Lung microvascular endothelial cell (primary cell): ENCODE measurements at places on chromosomes 13 and 19. TPM values are rescaled to one million over a fixed set of nuclear protein-coding genes. Genes with fewer than 3 reads are reported as not detected.

The ZNF146 gene
- total RNA-seq = 50.1 and 65.7 TPM in 2 replicates

The NFILZ gene
- total RNA-seq = not detected in 2 replicates

The KCNC3 gene
- 0.22 and 0.40 TPM in 2 replicates for total RNA-seq

The SELENOV gene
- not detected in 2 replicates for total RNA-seq

The ZNF497 gene
- total RNA-seq = 0.65 and 0.99 TPM in 2 replicates

The MCEMP1 gene
- total RNA-seq = not detected in 2 replicates

The SEMA6B gene
- total RNA-seq = 18.1 and 50.6 TPM in 2 replicates

The RNF113B gene
- not detected in 2 replicates for total RNA-seq

The TEX29 gene
- total RNA-seq = 0.20 TPM in 1 of 2 replicates, not detected in the other

The IL12RB1 gene
- under 0.01 and 0.22 TPM in 2 replicates for total RNA-seq

The ASPDH gene
- not detected in 2 replicates for total RNA-seq
